ENCODE measurements at places on chromosomes 13 and 19. TPM values are rescaled to one million over a fixed set of nuclear protein-coding genes. Genes with fewer than 3 reads are reported as not detected.

Gene EPSTI1
- polyA plus RNA-seq, result 14.4 TPM

Gene SLITRK6
- polyA plus RNA-seq, result 27.1 TPM

Gene SAMD1
- polyA plus RNA-seq, result 47.7 TPM

Gene KLC3
- 0.79 TPM for polyA plus RNA-seq

Gene GNA15
- polyA plus RNA-seq, result 3.4 TPM

Gene IGFLR1
- polyA plus RNA-seq, result 5.7 TPM

Gene RASAL3
- polyA plus RNA-seq, result 2.4 TPM

Gene CDK8
- 16.4 TPM for polyA plus RNA-seq

Gene S1PR4
- polyA plus RNA-seq, result 1.3 TPM

Gene ACTMAP
- 15.3 TPM for polyA plus RNA-seq

Gene SIGLEC8
- 0.06 TPM for polyA plus RNA-seq

Gene LRRC4B
- 9.0 TPM for polyA plus RNA-seq

Gene CELF5
- 3.9 TPM for polyA plus RNA-seq

Gene ZNF43
- 36.7 TPM for polyA plus RNA-seq

All from left lung (tissue), 14 donors.